ENCODE measurements at places on chromosomes 2 and 18.

- DNase-seq, result no peak
Measured at GRCh38 chr2:199366406-199366805, 91.3 kb downstream of the SATB2 start.

GRCh38 chr2:41724465-41724864, 323.4 kb upstream of the PKDCC start:
- DNase-seq, result no peak

DNA sequence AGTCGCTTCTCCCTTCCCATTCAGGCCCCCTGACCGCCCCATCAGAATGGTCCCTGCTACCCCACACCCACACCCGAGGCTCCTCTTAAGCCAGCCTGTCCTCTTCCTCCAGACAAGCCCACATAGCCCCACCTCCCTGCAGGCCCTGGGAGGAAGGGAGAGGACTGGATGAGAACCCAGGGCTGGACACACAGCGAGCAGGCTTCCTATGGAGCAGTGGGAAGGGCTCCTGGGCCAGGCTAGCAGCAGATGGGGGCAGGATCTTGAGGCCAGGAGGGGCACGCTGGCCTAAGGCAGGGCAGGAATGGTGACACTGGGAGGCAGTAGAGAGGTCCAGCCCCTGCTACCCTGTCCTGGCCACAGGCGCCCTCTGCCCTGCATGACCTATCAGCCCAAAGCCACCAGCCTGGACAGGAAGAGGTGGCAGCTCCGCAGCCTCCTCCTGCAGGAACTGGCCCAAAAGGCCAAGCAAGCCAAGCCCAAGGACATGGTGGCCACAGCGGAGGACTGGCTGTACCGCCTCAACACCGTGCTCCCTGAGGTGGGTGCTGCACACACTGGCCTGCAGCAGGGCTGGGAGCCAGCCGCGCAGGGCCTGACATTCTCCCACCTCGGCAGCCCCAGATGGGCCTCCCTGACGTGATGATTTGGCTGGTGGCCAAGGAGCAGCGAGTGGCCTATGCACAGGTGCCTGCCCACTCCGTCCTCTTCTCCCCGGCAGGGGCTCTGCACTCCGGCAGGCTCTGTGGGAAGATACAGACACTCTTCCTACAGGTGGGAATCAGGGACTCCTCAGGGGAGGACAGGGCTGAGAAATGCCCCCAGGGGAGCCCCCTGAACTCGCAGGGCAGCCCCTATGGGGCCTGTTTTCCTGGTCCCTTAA, 43.3 kb downstream of the FER1L5 start:
- DNase-seq, result no peak

- peak; percentile 78 for DNase-seq
Measured at GRCh38 chr2:20573620-20574422, 77.1 kb downstream of the HS1BP3 start.

GRCh38 chr2:157349949-157350515, 24.4 kb upstream of the ERMN start:
- no peak for DNase-seq

GRCh38 chr18:75127143-75128021, 81.6 kb downstream of the PTGR3 start:
- peak; percentile 8 for DNase-seq

- no peak for DNase-seq
Measured at GRCh38 chr2:73985308-73986084, 786 bp downstream of the TET3 start.

DNA sequence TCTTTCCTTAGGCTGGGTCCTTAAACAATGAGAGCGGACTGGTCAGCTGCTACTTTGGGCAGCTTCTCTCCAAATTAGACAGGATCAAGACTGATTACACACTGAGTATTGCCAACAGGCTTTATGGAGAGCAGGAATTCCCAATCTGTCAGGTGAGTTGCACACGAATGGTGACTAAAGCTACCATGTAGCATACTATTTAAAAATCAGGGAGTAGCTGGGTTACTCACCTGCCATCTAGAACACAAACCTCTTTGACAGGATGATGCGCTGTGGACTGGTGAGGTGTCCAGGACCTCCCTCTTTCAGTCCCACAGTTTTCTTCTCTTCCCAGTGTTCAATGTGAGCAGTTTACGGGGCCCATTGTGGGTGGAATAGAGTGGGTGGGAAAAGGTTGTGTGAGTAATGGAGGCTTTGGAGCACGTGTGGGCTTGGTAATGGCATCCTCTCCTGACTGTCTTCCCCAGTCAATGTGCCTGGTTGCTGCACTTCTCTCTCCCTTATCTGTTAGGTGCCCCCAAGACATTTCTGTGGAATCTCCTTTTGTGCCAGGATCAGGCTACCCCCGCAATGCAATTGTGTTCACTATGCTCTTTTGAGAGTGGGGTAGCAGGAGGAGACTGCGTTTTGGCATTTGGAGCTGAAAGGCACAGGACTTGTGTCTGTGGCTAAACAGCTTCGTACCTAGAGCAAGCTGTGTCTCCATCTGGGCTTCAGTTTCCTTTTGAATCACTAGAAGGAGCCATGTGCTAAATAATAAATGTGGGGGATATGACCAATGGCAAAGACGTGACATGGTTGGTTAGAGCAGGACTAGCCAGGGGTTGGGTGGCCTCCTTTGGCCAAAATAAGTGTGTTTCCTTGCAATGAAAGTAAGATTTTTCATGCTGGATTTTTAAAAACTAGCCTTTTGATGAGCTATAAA, 17.7 kb downstream of the SERPINB12 start:
- no peak for DNase-seq

- DNase-seq, result no peak
Measured at GRCh38 chr2:138956116-138956515, 175.9 kb upstream of the NXPH2 start.

Data from foreskin melanocyte (primary cell).